Smooth muscle cell of the umbilical artery (primary cell): ENCODE measurements at places on chromosomes 1 and 21. TPM values are rescaled to one million over a fixed set of nuclear protein-coding genes. Genes with fewer than 3 reads are reported as not detected.

TLR5 gene
- 0.14 TPM in 1 of 2 replicates, not detected in the other for total RNA-seq

ADAMTS4 gene
- 14.3 and 20.3 TPM in 2 replicates for total RNA-seq

ADCY10 gene
- total RNA-seq = 0.05 and 0.30 TPM in 2 replicates

NOS1AP gene
- total RNA-seq = 0.46 and 0.89 TPM in 2 replicates

KDF1 gene
- not detected in 2 replicates for total RNA-seq

TEDDM1 gene
- total RNA-seq = not detected in 2 replicates

GNG5 gene
- total RNA-seq = 8.9 and 20.5 TPM in 2 replicates

TTLL7 gene
- total RNA-seq = 36.8 and 38.6 TPM in 2 replicates

ZBTB17 gene
- 37.4 and 37.5 TPM in 2 replicates for total RNA-seq

UBE2U gene
- total RNA-seq = not detected in 2 replicates

ZMYND12 gene
- total RNA-seq = 0.18 and 0.30 TPM in 2 replicates

C1QA gene
- not detected in 2 replicates for total RNA-seq

XPR1 gene
- 18.4 and 23.9 TPM in 2 replicates for total RNA-seq

S100A7A gene
- total RNA-seq = not detected in 2 replicates

NES gene
- 5.0 and 21.8 TPM in 2 replicates for total RNA-seq

CR1L gene
- total RNA-seq = not detected in 2 replicates

CFHR3 gene
- total RNA-seq = 0.23 TPM in 1 of 2 replicates, not detected in the other

SPRR3 gene
- not detected in 2 replicates for total RNA-seq

PRDM16 gene
- total RNA-seq = 0.30 and 1.5 TPM in 2 replicates

TNFSF4 gene
- 8.0 and 19.4 TPM in 2 replicates for total RNA-seq
